ENCODE measurements at places on chromosomes 16 and 17.

DNA sequence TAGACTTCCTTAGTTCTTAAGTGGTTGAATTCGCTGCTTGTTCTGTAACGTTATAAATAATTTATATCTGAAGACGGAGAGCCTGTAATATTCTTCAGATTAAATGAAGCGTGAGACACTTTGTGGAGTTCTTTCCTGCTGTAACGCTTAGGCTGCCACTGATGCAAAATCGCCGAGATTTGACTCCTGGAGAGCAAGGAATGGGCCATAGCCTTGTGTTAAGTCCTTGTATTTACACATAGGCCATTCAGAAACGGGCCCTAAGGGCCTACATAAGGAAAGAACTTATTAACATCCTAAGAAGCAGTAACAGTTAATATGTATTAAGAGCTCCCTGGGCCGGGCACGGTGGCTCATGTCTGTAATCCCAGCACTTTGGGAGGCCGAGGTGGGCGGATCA is 936 bp downstream of the EMC6 start:
- DNase-seq, result no peak

GRCh38 chr17:1475321-1475854 is 17.1 kb downstream of the MYO1C start:
- no peak for DNase-seq

GRCh38 chr17:8151641-8152111 is 528 bp downstream of the PER1 start:
- DNase-seq, result peak; percentile 71

- DNase-seq, result peak; percentile 38
These were observed 4.0 kb downstream of the BECN1 start for GRCh38 chr17:42819939-42820535.

GRCh38 chr16:70685061-70685937 is 554 bp downstream of the MTSS2 start:
- DNase-seq, result no peak

GRCh38 chr17:75059369-75060345 is 12.6 kb downstream of the KCTD2 start:
- DNase-seq, result peak; percentile 65

GRCh38 chr16:65315081-65315780 is 193.4 kb upstream of the CDH11 start:
- DNase-seq, result peak; percentile 10

GRCh38 chr16:23024044-23024443 is 125.2 kb downstream of the USP31 start:
- no peak for DNase-seq

GRCh38 chr16:83714286-83714685 is 93.5 kb upstream of the HSBP1 start:
- no peak for DNase-seq

- no peak for DNase-seq
These were observed 14.7 kb upstream of the ZNF469 start for GRCh38 chr16:88368036-88368435.

- peak; percentile 99 for DNase-seq
These were observed 117.4 kb downstream of the HIC1 start for GRCh38 chr17:2172077-2172851.

DNA sequence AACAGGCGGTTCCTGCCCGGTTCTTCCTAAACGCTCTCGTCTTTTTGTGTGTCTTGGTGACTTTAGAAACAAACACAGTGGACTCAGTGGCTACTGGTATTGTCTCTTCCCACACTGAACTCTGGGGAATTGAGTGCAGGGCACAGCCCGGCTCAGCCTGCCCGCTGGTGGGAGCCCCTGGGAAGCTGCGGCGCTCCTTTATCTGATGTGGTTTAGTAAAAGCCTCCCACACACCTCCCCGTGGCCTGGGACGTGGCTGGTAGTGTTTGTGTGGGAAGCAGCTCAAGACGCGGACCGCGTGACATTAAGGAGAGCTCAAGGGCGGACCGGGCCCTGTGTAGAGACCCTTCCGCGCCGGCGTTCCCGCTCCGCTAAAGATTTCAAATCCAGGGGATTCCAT is 55.4 kb upstream of the PVALEF start:
- no peak for DNase-seq

DNA sequence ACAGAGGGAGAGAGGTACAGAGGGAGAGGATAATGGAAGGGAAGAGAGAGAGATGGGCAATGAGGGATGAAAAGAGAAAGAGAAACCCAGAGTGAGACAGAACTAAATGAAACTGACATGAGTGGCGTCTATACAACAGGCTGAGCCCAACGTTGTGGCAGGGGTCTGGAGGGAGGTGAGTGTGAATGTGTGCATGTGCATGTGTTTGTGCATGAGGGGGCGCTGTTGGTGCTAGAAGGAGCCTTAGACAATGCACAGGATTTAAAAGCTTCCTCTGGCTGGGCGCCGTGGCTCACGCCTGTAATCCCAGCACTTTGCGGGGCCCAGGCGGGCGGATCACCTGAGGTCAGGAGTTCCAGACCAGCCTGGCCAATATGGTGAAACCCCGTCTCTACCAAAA is 454.8 kb upstream of the CDH11 start:
- DNase-seq, result no peak
